H9 (cell line): ENCODE measurements at places on chromosomes 1 and 21.
A peak's percentile ranks its signal among the peaks of the same experiment; 100 is the strongest.

DNA sequence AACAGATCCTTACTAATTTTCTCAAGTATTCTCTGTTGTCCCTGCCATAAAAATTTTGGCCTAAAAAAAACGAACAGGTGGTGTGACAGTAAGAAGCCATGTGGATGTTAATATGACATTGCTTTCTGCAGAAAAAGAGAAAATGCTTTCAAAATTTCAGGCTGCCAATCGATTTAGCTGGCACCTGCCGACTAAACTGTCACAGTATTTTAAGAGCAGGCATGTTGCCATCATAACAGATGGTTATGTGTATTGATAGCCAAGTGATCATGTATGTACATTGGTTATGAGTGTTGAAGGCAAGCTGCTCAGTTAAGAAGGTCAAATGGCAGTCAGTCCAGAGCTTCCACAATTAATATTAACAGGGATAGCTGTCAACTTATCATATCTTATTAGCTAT, 1017.0 kb downstream of the MRPL39 start:
- no peak for DNase-seq

DNA sequence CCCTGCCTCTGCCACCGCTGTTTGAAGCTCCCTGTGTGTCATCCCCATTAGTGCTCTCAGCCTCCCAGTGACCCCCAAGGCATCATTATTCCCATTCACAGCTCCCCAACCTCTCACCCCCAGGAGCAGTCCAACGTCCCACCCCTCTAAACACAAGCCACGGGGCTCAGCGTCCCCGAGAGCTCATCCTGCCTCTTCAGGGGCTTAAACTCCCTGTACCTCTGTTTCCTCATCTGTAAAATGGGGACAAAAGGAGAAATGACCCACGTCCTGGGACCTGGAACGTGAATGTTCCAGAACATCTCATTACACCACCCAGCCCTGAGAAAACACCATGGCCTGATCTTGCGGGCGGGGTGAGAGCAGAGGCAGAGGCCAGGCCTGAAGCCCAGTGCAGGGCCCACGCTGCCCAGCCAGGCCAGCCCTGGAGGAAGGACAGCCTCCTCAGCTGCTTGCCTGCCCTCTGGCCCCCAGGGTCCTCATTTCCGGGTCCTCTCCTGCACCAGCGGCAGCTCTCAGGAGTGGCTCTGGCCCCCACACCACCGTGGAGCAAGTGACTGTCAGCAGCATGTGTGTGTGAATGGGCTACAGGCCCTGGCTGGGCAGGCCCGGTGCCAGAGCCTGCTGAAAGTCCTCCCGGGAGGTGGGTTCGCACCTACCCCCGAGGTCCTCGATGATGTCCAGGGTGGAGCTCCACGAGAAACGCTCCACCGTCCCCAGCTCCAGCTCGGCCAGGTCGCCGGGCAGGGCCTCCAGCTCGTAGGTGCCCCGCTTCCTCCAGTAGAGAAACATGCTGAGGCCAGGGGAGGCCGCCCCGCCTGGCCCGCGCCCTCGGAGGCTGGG, 14.1 kb upstream of the PLEKHG5 start:
- no peak for DNase-seq

GRCh38 chr1:112937070-112937469, 18.9 kb downstream of the SLC16A1 start:
- DNase-seq = no peak

DNA sequence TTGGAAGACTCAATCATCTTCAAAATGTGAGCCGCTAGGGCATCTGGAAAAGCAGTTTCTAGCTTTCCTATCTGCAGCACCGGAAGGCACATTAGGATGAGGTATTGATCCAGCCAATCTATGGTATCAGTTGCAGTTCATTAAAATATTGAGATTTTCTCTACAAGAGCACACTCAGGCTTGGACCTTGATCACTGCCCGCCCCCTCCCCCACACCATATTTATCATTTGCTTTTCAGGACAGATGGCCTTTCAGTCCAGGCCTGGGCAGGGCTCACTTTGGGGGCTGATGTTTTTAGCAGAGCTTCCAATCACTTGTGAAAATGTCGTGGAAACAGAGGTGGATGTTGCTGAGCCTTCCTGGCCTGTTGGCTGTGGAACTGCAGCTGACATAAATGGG, 17.5 kb downstream of the LHX4 start:
- DNase-seq = no peak

GRCh38 chr21:32712043-32712442, 15.8 kb downstream of the SYNJ1 start:
- no peak for DNase-seq

- DNase-seq = no peak
Measured at GRCh38 chr1:14599800-14600199, 1.3 kb downstream of the KAZN start.

- no peak for DNase-seq
Measured at GRCh38 chr1:173601588-173601987, 1.3 kb downstream of the SLC9C2 start.

DNA sequence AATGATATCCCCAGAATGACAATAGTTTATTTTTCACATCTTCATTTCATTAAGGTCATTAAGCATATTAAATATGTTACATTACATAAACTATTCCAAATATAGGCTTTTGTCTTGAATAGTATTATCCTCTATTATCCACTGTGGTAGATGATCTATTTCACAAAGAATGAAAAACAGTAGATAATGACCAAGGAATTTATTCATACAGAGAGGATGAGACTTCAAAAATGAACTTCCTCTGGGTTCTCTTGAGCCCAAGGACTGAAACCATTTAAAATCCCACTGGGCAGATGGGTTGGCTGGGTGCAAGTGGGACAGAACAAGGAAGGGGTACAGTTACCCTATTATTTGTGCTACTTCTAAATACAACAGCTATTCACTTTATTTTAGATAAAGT, 33.0 kb downstream of the PTPN14 start:
- DNase-seq = no peak

DNA sequence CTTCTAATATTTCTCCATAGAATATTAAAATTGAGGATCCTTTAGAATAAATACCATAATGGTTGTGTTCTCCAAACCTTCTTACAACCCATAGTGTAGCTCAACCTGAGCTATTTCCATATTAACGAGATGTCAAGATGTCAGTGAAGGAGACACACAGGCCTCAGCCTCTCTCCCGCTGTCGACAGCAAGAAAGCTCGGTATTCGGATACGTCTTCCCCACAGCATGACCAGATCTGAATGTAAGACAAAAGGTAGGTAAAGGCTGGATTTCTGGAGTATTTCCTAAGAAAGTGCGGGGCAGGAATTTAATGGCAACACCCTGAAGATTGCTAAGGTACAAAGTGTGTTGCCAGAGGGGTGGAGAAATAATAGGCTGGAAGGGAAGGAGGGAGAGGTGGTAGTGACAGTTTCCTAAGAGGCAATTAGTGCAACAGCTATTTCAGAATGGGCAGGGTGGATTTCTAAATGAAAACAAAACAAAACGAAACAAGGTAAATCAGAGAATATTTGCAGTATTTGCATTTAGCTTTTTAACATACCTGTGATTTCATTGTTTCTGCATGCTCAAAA, 1.7 kb downstream of the ADSS2 start:
- no peak for DNase-seq

- DNase-seq = no peak
Measured at GRCh38 chr1:206947255-206947654, 989 bp upstream of the PIGR start.

DNA sequence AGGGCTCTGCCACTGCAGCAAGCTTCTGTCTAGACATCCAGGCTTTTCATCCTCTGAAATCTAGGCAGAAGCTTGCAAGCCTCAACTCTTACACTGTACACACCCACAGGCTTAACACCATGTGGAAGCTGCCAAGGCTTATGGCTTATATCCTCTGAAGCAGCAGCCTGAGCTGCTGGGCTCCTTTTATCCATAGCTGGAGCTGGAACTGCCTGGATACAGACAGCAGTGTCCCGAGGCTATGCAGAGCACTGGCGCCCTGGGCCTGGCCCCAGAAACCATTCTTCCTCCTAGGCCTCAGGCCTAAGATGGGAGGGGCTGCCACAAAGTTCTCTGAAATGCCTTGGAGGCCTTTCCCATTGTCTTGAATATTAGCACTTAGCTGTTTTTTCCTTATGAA, 19.3 kb upstream of the POGK start:
- no peak for DNase-seq

DNA sequence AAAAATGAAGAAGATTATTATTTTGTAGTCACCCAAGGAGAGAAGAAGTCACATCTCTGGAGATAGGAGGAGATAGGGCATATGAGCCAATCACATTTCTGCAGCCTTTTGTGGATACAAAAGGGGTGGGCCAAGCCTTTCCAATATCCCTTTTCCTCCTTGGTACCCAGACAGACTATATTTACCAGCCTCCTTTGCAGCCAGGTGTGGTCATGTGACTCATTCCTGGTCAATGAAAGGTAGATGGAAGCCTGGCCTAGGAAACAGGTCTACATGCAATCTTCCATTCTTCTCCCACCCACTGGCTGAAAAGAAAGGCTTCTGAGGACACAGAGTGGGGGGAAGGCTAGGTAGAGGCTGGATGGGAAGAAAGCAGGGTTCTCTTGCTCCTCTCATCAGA, 58.1 kb upstream of the ERG start:
- DNase-seq = no peak

- DNase-seq = peak; percentile 86
Measured at GRCh38 chr1:220810179-220810653, 23.5 kb downstream of the MTARC1 start.

- peak; percentile 86 for DNase-seq
Measured at GRCh38 chr1:37434292-37435225, 39.8 kb upstream of the ZC3H12A start.
